NCI-H1105 (cell line): ENCODE measurements at places on chromosomes 5 and 9.

DNA sequence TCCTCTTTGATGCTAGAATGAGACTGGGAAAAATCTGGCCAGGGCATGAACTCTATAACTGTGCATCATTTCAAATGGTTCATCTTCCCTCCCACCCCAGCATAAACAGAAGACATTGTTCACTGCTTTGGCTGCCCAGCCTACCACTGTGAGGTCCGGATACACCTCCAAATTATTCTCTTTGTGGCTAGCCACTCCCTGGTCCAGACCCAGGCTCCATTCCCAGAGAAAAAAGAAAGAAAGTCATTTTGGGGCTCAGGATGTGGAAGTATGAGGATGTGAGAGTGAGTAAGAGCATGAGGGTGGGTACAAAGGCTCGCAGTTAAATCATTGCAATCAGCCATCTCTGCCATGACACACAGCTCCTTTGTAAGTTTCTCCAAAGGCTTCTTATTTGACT is 559.2 kb downstream of the PSAT1 start:
- no peak for DNase-seq

GRCh38 chr9:94178927-94179326 is 80.2 kb upstream of the ZNF169 start:
- no peak for DNase-seq

- peak; percentile 55 for DNase-seq
These were observed 68.7 kb downstream of the MARCHF3 start for GRCh38 chr5:126961702-126962101.

DNA sequence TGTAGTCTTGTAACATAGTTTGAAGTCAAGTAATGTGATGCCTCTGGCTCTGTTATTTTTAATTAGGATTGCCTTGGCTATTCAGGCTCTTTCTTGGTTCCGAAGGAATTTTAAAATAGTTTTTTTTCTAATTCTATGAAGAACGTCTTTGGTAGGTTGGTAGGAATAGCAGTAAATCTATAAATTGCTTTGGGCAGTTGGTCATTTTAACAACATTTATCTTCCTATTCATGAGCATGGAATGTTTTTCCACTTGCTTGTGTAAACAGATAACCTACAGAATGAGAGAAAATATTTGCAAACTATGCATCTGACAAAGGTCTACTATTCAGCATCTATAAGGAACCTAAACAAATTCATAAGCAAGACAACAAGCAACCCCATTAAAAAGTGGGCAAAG is 173.2 kb upstream of the TRPC7 start:
- no peak for DNase-seq

DNA sequence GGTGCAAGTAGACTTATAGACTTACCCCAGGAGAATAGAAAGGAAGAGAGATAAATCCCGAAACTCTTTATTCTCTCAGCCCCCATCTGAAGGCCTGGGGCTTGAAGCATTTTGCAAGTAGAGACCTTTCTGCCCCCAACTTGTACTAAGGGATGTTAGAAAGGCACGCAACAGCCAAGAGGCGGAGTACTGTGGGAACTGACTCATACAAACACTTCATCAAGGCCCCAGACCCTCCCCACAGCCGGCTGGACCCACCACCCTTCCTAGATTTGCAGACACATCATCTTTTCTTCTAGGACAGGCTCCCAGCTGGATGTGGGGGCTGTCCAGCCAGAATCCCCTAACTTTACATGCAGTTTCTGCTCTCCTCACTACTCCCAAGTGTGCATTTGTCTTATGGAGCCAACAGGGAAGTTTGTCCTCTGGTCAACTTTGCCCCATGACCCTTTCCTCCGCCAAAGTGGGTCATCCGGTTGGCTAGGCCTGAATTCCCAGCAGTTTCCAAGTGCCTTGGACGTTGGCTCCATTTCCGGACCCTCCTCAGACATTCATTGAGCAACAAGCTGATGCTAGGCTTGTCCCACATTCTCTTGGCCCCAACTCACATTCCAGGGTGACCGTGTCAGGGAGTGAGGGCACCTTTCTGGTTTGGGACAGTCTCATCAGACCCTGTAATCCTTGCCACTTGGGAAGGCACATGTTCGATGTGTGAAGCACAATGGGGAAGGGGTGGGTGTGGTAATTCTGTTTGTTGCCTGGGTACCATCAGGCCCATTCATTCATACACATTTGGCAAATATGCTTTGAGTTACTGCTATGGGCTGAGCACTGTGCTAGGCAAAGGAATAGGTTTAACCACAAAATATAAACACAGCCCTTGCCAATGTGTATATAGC is 64.6 kb downstream of the ABLIM3 start:
- DNase-seq: no peak

DNA sequence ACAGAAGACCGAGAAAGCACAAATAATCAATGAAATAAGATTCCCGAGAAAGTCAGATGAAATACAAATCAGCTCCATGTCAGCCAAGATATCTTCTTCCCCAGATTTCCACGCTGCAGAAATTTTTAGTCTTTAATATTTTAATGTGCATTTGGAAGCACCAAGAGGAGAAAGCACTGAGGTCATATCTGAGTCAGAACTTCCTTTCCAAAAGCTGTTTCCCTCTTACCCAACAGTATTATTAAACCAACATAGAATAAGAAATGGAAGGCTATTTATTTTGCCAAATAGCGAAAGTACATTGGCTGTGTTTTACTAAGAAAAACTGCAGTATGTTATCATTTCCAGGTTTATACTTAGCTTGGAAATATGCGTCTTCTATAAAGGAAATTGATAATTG is 772.1 kb upstream of the CDH9 start:
- no peak for DNase-seq

DNA sequence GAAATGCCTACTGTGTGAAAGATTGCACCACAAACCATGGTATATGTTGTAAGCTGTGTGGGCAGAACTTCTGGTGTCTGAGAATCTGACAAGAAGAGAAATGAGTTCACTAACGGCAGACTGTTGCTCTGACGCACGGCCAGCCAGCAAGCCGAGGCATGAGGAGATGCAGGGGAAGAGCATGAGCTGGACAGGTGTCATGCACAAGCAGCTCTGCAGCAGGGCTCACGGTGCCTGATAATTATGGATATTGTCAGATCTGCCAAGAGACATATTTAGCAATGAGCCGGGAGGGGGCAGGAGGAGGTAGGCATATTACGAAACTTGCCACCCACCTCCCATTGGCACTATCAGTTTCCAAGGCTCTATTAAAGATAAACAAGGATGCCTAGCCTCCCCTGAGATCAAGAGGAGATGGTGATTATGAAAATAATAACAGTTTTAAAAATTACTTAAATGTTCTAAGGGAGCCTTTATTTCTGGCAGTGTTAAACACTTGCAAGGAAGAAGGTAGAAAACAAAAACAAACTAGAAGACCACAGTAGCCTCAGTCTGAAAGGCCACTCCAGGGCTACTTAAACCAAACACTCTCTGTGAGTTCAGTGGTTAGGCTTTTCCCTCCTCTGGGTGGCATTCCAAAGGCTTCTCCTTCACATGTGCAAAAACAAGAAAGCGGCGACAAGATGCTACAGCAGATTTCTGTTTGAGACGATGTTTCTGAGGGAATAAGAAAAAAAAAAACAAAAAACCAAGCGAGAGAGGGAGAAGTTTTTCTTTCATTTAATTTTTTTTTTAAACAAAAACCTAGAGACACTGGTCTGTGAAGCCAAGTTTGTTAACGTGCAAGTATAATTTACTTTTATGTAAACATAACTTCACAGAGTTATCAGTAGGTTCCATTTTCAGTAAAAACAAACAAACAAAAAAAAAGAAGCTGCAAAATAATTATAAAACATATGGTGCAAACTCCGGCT is 339.5 kb downstream of the BNC2 start:
- peak; percentile 95 for DNase-seq

- DNase-seq: peak; percentile 27
These were observed 1574.5 kb upstream of the WWC1 start for GRCh38 chr5:166716856-166717492.

DNA sequence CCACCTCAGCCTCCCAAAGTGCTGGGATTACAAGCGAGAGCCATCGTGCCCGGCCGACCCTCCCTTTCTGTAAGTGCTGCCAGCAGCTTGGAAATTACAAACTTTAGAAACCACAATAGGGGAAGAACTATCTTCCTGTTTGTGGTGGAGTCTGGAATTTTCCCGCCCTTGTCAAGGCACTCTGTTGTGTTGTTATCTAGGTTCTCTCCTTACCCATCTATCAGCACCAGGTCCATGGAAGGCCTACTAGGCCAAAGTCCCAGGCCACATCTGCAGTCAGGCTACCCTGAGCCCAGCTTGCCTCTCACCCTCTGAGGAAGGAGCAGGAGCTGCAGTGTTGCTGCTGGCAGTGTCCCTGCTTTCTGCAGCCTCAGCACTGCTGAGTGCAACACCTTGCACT is 214.9 kb downstream of the MCTP1 start:
- DNase-seq: no peak

GRCh38 chr9:98074115-98074990 is 17.8 kb downstream of the NANS start:
- DNase-seq: peak; percentile 30

DNA sequence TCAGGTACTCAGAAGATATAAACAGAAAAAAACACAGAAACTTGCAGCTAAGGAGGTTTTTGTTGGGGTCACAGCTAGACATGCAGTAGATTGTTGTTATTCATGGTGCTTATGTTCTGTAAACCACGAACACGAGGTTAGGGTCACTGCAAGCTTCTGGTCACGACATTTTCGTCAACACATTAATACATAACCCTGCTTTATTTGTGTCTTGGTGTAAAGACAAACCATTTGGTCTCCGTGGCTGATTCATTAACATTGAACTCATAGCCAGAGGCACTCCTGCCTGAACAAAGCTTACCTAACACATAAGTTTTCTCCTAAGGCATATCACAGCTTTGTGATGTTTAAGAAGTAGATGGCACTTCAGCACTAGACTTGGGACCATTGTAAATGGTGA is 16.9 kb downstream of the TEK start:
- DNase-seq: no peak

DNA sequence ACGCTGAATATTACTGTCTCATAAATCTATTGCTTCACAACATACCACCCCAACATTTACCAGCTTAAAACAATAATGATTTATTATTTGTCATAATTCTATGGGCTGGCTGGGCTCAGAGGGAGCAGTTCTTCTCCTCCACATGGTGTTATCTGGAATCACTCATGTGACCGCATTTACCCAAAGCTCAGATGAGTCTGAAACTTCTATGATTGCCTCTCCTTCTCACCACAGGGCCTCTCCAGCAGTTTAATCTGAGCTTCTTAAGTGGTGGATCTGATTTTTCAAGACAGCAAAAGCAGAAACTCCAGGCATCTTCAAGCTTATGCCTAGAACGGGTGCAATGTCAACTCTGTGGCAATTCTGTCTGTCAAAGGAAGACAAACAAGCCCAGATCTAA is 210.3 kb upstream of the ADRA1B start:
- DNase-seq: no peak

DNA sequence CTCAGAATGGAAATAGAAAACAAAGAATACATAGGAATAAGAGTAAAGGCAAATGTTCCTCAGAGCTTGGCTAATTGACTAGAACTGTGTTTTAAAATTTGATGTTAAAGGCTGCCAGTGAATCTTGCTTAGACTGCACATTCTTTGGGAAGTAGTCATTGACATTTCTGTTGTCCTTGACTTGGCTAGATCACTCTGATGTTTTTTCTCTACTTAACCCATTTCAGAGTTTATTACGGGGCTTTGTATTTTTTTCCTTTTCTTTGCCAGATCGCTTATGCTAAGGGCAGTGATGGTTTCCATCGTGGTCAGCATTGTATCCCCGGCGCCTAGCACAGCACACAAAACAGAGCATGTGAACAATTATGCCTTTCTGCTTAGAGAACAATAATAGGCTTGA is 1126.7 kb upstream of the CDH9 start:
- no peak for DNase-seq

DNA sequence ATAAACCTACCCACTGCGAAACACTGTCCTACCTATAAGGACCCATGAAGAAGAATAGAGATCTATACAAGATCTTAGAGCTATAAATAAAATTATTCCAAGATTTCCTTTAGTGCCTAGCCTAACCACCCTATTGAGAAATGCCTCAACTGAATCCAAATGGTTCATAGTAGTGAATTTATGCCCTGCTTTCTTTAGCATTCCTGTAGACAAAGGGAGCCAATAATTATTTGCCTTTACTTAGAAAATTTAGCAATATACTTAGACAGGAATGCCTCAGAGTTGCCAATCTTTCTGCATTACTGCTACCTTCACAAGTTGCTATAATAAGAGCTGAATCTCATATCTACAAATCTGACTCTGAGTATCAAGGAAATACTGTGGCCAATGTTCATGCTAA is 62.6 kb downstream of the PUM3 start:
- DNase-seq: no peak

- peak; percentile 68 for DNase-seq
These were observed 35.7 kb downstream of the PCDHAC2 start for GRCh38 chr5:141001844-141002604.

DNA sequence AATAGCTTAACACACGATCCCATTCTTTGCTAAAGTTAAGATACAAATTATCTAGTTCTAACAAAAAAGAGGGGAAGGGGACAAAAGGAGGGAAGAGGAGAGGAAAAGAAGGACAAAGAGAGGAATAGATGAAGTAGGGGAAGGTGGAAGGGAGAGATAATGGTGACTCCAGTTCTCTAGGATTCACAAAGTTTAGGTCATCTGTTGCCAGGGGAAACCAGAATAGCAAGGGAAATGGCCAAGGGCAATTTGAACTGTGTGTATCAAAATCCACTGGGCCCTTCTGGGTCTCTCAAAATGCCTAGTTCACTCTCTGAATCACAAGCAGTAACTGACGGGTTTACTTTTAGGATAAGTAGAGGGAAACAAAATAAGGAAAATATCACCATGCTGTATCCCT is 7.6 kb downstream of the SLC24A2 start:
- DNase-seq: no peak

DNA sequence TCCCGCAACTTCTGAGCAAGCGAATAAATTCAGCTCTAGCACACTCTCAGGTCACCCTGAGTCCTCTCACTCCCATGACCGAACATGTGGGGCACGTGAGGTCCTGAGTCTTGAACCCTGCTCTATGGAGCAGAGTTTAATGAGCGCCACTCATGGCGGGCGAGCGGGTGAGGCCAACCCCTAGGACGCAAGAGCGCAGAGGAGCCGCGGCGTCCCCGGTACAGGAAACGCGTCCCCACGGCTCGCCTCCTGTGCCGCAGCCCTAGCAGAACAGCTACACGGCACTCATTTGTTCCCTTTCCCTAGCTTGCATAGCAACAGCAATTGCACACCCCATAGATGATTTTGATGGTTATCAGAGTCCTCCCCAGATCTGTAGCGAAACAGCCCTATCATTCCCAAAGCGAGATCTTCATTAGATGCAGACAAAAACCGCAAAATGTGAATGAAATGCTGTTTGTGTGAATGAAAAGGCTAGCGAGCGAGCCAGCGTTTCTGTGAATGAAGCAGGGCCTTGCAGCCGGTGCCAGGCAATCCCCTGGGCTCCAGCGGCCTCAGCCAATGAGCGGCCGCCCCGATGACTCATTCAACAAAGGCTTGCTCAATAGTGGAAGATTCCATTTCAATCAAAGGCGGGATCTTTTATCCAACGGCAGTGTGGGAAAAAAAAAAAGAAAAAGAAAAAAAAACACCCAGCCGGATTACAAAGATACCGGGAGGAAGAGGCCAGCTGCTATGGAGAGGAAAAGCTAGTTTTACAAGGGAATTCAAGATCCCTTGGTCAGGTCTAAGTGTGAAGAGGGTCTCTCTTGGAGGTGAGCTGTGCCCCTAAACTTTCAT is 1.5 kb upstream of the SHC3 start:
- DNase-seq: peak; percentile 92
